ENCODE measurements at places on chromosomes 4 and X.

- peaks cover 26% of the 10 kb centered on the region for H3K4me1 ChIP-seq
- no peaks in the 10 kb centered on the region for H3K27me3 ChIP-seq
- peak overlapping the region; percentile 94 for H3K27ac ChIP-seq
- peaks cover 2% of the 10 kb centered on the region for H3K36me3 ChIP-seq
Measured at GRCh38 chrX:48919947-48920717, 1.3 kb upstream of the PIM2 start.

DNA sequence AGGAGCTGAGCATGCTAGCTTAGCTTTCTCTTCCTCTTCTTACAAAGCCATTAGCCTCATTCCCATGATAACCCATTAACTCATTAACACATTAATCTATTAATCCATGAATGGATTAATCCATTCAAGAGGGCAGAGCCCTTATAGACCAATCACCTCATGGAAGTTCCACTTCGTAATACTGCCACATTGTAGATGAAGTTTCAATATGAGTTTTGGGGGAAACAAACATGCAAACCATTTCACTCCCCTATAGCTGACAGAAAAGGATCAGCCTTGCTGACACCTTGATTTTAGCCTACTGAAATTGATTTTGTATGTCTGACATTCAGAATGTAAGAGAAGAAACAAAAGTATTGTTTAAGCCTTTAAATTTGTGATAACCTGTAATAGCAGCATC, 251.8 kb upstream of the GALNTL6 start:
- no peaks in the 10 kb centered on the region for H3K4me1 ChIP-seq
- DNase-seq, result no peak
- H3K27ac ChIP-seq, result no peak overlapping the region
- no peak overlapping the region for H3K4me3 ChIP-seq

DNA sequence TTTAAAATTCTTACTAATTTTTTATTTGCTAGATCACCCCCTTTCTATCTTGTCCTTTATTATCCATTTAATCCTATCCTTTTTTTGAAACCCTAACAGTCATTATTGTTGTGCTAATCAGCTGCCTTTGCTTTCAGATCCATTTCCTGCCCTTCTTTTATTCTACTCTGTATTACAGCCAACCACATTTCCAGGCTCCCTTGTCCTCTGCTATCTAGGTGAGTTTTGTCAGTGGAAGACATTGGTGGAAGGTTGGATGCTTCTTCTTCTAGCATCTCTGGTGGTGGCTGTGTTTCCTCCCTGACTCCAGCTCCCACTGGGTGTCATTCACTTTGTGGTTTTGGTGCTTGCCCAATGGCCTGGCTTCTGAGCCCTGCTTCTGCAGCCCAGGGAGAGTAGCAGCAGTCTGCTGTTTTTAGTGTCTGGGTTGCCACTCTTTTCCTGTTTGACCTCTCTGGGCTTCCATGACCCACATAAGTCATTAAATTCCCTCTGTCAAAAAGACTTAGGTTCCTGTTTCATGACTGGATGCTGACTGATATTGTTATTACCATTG, 225.2 kb upstream of the PGRMC2 start:
- no peak for DNase-seq
- no peaks in the 10 kb centered on the region for H3K27me3 ChIP-seq
- H3K4me3 ChIP-seq, result peak overlapping the region; percentile 33
- H3K36me3 ChIP-seq, result peaks cover 4% of the 10 kb centered on the region
- H3K27ac ChIP-seq, result no peak overlapping the region
- H3K4me1 ChIP-seq, result peaks cover 45% of the 10 kb centered on the region

DNA sequence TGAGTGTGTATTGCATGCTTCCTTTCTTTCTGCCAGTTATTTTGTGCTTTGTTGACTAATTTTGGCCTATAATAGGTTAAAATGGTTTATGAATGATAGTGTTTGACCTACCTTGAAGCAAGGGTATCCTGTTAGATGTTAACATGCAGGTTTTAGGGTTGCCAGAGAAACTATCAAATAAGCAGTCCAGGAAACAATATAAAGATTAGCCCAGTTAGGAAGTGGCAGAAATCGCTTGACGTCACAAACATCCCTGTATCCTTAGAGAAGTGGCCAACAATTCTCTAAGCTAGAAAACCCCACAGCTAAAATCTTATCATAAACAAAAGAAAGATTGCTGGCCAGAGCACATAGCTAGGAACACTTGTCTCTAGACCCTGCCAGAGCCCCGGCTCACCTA, 3.8 kb downstream of the NAP1L5 start:
- H3K27ac ChIP-seq, result no peak overlapping the region
- H3K36me3 ChIP-seq, result peaks cover 8% of the 10 kb centered on the region
- no peak for DNase-seq
- peaks cover 8% of the 10 kb centered on the region for H3K4me1 ChIP-seq
- no peaks in the 10 kb centered on the region for H3K27me3 ChIP-seq

GRCh38 chr4:176277162-176277904, 8.3 kb upstream of the ASB5 start:
- H3K4me3 ChIP-seq, result no peak overlapping the region
- peaks cover 20% of the 10 kb centered on the region for H3K4me1 ChIP-seq
- H3K27ac ChIP-seq, result peak overlapping the region; percentile 39
- DNase-seq, result no peak

- no peaks in the 10 kb centered on the region for H3K27me3 ChIP-seq
- no peaks in the 10 kb centered on the region for H3K4me1 ChIP-seq
- H3K27ac ChIP-seq, result no peak overlapping the region
- no peak overlapping the region for H3K4me3 ChIP-seq
- no peaks in the 10 kb centered on the region for H3K36me3 ChIP-seq
Measured at GRCh38 chr4:42904986-42905385, 12.5 kb downstream of the GRXCR1 start.

DNA sequence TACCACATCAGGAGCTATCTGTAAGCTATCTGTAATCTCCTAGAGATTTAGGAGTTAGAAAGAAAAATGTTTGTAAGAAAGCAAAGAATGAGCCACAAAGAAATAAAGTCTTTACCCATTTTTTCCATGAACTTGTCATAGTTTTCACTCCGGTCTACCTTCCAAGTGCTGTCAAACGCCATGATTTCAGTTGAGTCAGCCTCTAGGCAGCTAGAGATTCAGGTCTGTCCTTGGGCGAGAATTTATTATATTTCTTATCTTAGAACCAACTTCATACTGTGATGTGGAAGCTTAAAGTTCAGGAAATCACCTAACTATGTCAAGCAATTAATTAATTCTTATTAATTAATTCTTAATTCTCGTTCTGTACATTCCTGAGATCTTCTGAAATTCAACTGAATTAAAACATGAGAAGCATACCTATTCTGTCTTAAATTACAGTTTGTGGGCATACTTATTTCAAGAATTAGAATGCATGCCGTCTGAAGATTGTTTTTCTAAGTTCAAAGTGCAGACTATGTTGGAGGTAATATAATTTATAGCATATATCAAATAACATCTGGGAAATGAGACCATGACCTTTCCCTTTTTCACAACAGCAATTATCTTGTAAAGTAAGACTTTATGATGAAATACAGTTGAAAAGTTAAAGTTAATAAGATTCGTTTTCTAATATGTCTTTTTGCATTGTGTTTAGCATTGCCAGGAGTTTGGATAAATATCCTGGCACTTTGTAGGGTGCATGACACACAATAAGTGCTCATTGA, at the start of gene FABP2:
Gene FABP2, minus strand, starts transcription at position 218 of the 767 bp plus-strand sequence. Its CDS starts 36 bp downstream, at position 182.
- H3K4me1 ChIP-seq, result peaks cover 18% of the 10 kb centered on the region
- no peak within 1 kb of the TSS for H3K4me3 ChIP-seq
- no peak for DNase-seq
- H3K36me3 ChIP-seq, result no peaks in the 10 kb centered on the region

DNA sequence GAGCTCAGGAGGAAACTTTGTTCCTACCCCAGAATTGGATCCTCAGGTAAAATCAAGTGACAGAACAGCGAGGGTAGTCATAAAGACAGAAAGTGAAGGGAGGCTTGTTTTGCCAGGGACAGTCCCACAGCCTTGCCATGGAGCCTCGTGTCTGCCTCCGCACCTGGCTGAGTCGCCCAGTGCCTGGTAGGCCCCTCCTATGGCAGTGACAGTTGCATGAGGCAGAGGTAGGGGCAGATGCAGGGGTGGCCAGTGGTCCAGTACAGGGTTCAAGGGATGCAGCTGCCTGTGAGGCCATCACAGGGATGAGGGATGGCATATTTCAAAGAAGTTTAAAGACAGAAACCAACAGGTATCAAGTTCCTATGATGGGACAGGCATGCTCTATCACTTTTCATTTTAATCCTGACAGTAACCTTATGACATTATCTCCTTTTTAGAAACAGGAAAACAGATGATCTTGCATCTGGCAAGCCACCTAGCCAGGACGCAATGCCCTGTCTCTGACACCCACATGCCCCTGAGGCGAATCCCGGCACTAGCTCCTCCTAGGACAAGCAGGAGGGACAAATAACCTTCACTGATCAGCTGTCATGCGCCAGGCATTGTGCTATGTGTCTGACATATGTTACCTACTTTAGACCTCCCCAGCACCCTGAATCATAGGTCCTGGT, 127.4 kb upstream of the ENPP6 start:
- no peaks in the 10 kb centered on the region for H3K27me3 ChIP-seq
- no peak overlapping the region for H3K4me3 ChIP-seq
- no peak for DNase-seq
- no peak overlapping the region for H3K27ac ChIP-seq

DNA sequence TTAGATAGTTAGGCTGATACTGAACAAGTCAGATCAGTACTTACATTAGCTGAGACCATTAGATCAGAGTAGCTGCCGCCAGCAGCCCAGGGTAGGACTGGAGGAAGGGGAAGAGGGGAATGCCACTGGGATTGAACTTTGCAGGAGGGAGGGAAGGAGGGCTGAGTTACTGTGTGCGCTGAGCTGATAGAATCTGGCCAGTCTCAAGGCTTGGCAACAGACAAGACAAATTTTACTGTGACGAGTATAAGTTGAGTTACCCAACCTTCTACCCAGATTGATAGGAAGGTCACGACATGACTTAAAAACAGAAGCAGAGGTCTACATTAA, 372.1 kb downstream of the OPHN1 start:
- no peak for DNase-seq
- H3K27ac ChIP-seq, result no peak overlapping the region
- peaks cover 5% of the 10 kb centered on the region for H3K4me1 ChIP-seq

DNA sequence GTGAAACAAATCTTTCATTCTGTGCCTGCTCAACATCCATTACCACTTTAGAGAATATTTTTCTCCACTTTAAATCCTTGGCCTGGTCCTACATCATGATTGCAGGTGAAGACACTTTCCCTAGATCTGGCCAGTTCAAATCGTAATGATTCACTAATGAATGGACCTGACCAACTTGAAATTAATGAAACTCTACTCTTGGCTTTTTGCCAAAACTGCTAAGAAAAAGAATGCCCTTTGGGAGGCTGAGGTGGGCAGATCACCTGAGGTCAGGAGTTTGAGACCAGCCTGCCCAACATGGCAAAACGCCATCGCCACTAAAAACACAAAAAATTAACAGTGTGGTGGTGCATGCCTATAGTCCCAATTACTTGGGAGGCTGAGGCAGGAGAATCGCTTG, 1082.6 kb upstream of the LCORL start:
- no peak overlapping the region for H3K4me3 ChIP-seq
- no peaks in the 10 kb centered on the region for H3K36me3 ChIP-seq
- no peak for DNase-seq
- peaks cover 2% of the 10 kb centered on the region for H3K27me3 ChIP-seq

GRCh38 chr4:160505724-160506123, 1402.8 kb downstream of the RAPGEF2 start:
- no peak overlapping the region for H3K4me3 ChIP-seq
- H3K4me1 ChIP-seq, result no peaks in the 10 kb centered on the region
- H3K36me3 ChIP-seq, result no peaks in the 10 kb centered on the region
- peaks cover 4% of the 10 kb centered on the region for H3K27me3 ChIP-seq

DNA sequence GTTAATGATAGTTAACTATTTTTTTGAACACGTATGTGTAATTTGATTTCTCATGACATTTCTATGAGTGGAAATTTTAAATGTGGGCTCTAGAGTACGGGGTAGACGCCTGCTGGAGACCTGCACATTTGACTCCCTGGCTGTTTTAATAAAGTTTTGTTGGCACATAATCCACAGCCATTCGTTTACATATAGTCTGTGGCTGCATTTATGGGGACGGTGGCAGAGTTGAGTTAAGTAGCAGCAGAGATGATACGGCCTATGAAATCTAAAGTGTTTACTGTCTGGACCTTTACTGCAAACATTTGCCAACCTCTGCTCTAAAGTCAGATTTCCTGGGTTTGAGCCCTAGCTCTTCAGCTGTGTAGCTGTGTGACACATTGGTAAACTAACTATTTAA, 118.8 kb downstream of the CHRNA9 start:
- no peaks in the 10 kb centered on the region for H3K4me1 ChIP-seq
- no peaks in the 10 kb centered on the region for H3K36me3 ChIP-seq
- no peak for DNase-seq
- no peak overlapping the region for H3K4me3 ChIP-seq
- no peak overlapping the region for H3K27ac ChIP-seq

DNA sequence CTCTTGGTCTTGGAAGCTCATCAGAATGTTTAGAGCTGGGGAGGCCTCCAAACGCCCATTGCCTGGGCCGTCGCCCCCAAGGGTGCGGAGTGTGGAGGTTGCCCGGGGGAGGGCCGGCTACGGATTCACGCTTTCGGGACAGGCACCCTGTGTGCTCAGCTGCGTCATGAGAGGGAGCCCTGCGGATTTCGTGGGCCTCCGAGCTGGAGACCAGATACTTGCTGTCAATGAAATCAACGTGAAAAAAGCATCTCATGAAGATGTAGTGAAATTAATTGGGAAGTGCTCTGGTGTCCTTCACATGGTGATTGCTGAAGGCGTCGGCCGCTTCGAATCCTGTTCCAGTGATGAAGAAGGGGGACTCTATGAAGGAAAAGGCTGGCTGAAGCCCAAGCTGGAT, 23.3 kb downstream of the RGS12 start:
- no peak overlapping the region for H3K4me3 ChIP-seq
- DNase-seq, result peak; percentile 70
- H3K27ac ChIP-seq, result no peak overlapping the region
- peaks cover 10% of the 10 kb centered on the region for H3K36me3 ChIP-seq
- no peaks in the 10 kb centered on the region for H3K27me3 ChIP-seq

- no peak overlapping the region for H3K27ac ChIP-seq
- no peaks in the 10 kb centered on the region for H3K36me3 ChIP-seq
- H3K27me3 ChIP-seq, result no peaks in the 10 kb centered on the region
- no peak for DNase-seq
- H3K4me1 ChIP-seq, result peaks cover 33% of the 10 kb centered on the region
Measured at GRCh38 chrX:109372291-109372690, 109.6 kb downstream of the GUCY2F start.

DNA sequence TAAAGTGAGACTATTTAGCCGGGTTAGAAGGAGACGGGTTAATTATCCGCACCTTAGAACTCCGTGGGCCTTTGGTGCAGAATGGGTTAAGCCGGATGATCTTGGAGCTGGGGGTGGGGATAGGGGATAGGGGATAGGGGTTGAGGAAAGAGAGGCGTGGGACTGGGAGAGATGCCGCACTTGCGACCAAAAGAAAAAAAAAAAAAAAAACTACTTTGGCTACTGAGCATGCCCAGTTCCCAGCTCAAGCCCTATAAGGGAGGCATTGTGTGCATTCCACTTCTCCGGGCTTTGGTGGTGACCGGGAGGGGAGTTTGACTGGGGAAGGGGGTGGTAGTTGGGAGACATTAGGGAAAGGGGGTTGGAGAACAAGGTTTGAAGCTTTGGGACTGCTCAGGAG, at the start of gene SLITRK4:
Gene SLITRK4, minus strand, starts transcription at position 187 of the 400 bp plus-strand sequence. CDS start 4,993 bp downstream, outside the sequence.
- peaks cover 9% of the 10 kb centered on the region for H3K4me1 ChIP-seq
- no peak within 1 kb of the TSS for H3K27ac ChIP-seq
- DNase-seq, result no peak
- H3K36me3 ChIP-seq, result no peaks in the 10 kb centered on the region
- H3K27me3 ChIP-seq, result peaks cover 22% of the 10 kb centered on the region
- H3K4me3 ChIP-seq, result peak within 1 kb of the TSS; percentile 38

- H3K4me1 ChIP-seq, result no peaks in the 10 kb centered on the region
- no peak for DNase-seq
- no peaks in the 10 kb centered on the region for H3K36me3 ChIP-seq
- no peak overlapping the region for H3K4me3 ChIP-seq
- peaks cover 6% of the 10 kb centered on the region for H3K27me3 ChIP-seq
- no peak overlapping the region for H3K27ac ChIP-seq
Measured at GRCh38 chr4:112185740-112186670, 40.8 kb downstream of the FAM241A start.

Data from osteocyte (in vitro differentiated cells).